ENCODE measurements at places on chromosomes 12 and 14.

DNA sequence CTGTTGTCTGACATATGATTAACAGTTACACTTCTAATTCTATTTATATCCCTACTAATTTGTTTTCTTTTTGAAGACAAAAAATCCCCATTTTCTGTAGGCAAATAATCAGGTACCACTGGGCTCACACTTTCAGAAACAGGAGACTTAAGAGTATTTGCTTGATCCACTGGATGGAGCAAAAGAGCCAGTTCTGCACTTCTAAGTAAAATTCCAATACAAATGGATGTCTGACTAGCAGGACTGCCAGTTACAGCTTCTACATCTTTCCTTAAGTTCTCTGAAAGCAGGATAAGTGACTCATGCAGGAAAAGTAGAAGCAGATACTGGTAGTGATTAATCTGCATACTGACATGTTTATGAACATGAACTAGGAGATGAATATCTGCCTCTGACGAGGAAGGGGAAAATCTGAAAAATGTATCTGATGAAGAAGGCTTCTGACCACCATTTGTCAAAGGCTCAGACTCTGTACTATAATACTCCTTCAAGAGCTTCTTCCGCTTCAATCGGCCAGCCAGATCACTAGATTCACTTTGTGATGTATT lies 73.8 kb upstream of the ANKS1B start:
- DNase-seq: peak; percentile 66

GRCh38 chr14:77040741-77041653 lies 12.5 kb upstream of the IRF2BPL start:
- peak; percentile 80 for DNase-seq

DNA sequence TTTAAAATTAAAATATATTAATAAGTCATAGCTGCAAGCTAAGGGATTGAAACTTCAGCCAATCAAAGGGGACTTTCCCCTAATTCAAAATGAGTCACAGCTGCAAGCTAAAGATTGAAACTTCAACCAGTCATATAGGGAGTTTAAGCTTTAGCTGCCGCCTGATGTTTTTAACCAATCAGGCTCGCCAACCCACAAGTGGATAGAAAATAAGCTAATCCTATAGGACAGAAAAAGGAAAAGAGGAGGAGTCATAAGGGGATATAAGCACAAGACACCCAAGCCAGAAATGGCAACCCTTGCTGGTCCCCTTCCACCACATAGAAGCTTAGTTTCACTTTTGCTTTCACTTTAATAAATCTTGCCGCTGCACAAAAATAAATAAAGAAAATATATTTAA lies 1154.6 kb downstream of the GALC start:
- DNase-seq: no peak

DNA sequence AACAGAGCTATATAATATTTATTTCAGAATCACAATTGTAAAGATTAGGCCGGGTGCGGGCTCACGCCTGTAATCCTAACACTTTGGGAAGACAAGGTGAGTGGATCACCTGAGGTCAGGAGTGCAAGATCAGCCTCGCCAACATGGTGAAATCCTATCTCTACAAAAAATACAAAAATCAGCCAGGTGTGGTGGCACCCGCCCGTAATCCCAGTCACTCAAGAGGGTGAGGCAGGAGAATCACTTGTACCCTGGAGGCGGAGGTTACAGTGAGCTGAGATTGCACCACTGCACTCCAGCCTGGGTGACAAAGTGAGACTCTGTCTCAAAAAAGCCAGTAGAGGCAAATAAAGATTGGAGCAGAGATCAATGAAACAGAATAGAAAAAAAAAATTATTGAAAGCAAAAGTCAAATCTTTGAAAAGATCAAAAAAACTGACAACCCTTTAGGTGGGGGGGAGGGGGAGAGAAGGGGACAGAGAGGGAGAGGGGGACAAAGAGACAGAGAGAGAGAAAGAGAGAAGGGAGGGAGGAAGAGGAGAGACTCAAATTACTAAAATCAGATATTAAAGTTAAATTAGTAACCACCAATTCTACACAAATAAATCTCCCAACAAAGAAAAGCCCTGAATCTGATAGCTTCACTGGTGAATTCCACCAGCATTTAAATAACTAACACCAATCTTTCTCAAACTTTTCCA lies 52.4 kb upstream of the AP4S1 start:
- no peak for DNase-seq

DNA sequence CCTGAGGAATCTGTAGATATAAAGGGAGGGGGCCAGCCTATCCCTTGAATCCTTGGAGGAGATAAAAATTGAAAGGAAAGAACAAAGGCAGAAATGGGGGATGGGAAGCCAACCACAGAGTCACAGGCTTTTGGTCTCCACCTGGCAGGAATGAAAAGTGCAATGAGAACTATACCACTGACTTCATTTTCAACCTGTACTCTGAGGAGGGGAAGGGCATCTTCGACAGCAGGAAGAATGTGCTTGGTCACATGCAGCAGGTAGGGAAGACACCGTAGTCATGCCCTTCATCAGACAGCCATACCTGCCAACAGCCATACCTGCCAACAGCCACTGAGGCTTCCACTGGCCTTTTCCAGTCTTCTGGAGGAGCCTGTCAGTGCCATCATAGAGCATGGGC lies 13.4 kb downstream of the ASB8 start:
- DNase-seq: no peak

DNA sequence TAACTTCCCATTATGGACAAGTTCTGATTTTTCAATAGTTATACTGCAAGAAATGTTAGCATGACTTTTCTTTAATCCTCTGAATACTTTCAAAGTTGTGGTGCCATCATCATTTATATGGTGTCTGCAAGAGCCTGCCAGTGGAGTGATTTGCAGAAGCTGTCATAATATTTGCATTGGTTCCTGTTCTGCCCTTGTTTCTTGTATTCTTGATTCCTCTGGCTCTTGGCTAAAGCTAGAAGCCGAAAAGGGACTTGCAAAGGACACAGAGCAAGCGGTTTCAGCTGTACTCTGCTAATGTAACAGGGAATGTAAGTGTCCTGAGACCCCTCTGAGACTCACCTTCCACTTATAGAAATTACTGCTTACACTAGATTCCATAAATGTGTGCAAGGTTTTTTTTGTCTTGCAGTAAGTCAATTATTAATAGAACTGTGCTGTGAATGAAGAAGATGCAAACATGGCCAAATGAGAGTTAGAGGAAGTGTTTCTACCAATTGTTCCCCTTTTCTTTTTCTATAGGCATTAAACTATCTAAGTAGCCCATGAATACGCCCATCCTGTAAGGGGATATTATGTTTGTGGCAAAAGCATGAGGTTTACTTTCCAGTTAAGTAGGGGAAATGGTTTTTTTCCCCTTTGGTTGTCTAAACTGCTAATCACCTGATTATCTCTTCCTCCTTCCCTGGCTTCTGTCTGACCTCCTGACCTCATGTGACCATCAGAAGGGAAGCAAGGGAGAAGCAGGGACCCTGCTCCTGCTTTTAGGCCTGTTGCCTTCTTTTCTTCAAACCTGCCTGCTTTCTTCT lies 5.3 kb downstream of the DYRK4 start:
- no peak for DNase-seq

- DNase-seq: no peak
These were observed 26.6 kb downstream of the ATF7 start for GRCh38 chr12:53599579-53599978.

DNA sequence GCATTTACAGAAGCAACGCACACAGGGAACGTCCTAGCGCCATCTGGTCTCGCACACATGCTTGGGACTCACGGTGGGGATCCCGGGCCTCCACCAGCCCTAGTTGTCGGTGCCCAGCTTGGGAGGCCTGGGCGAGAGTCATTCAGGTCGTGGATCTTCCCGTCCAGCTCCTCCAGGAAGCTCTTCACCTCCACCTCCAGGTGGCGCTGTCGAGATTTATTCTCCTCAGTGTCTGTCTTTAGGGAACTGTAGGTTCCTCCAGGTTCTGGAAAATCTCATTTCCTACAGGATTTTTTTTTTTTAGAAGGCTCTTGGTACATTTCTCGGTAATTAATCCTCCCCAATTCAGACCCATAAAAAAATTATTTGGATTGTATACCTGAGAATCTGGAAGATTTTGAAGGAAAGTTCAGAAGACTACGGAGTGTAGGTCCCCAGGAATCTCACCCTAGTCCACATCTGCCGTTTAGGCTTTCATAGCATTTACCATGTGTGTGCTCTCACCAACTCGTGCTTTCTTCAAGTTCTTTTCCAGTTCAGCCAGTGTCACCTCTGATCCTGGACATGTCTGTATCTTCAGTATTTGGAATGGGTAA lies 910.0 kb downstream of the TMEM121 start:
- no peak for DNase-seq

GRCh38 chr14:90193925-90194324 lies 62.4 kb upstream of the PSMC1 start:
- DNase-seq: no peak

GRCh38 chr12:78457938-78458337 lies 406.6 kb upstream of the SYT1 start:
- DNase-seq: peak; percentile 4

GRCh38 chr12:123983822-123984485 lies 10.9 kb downstream of the ZNF664 start:
- DNase-seq: peak; percentile 77

GRCh38 chr14:22890416-22890815 lies 7.4 kb downstream of the REM2 start:
- DNase-seq: no peak

- no peak for DNase-seq
These were observed 24.8 kb downstream of the C12orf71 start for GRCh38 chr12:27057543-27057942.

GRCh38 chr12:111687255-111687654 lies 1.4 kb downstream of the ACAD10 start:
- DNase-seq: peak; percentile 8

GRCh38 chr14:45715946-45716345 lies 462.9 kb upstream of the MIS18BP1 start:
- peak; percentile 6 for DNase-seq

DNA sequence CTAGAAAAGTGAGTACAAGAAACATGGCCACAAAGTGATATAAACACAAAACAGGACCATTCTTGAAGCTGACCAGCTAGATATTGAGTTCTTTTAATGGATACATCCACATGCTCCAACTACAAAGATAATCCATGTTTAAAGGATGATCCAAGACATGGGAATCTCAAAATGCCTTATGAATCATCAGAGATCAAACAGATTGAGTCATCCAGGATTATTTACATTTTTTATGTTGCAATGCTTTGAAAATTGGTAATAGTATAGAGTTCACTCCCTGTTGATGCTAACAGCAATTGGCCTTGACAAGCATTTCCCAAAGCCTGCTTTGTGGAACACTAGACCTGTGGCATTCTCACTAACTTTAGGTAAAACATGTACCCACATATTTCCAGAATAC lies 293.0 kb upstream of the TBX3 start:
- DNase-seq: no peak

GRCh38 chr14:65302571-65303189 lies 109.8 kb upstream of the FUT8 start:
- peak; percentile 76 for DNase-seq

- DNase-seq: no peak
These were observed 88.6 kb downstream of the NINJ2 start for GRCh38 chr12:574475-575128.

GRCh38 chr14:84591827-84592445 lies 938.0 kb upstream of the FLRT2 start:
- peak; percentile 52 for DNase-seq

DNA sequence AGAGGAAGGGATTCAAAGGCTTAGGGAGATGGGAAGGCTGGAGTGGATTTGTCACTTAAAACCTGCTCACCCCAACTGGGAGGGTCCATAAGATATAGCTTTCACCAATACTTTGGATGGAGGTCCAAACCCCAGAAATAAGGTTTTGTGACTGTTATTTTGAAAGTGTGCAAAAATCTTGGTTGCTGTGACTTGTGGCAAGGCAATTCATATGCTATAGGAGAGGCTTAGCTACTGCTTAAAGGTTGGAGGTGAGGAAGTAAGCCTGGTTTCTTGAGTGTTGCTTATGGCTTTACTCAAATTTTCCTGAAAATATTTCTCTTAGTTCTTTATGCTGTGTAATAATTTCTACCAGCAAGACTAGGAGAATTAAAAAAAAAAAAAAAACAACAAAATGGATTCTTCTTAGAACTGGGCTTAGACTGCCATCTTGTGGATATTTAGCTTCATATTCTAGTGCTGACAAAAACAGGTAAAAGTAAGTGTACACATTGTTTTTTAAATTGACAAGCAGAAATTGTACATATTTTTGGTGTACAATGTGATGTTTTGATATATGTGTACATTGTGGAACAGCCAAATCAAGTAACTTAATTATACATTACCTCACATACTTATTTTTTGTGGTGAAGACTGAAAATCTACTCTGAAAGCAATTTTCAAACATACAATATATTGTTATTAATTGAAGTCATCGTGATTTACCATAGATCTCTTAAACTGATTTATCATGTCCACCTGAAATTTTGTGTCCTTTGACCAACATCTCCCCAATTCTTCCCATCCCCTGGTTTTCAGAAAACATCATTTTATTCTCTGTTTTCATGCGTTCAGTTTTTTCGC lies 23.0 kb downstream of the PDE6H start:
- DNase-seq: peak; percentile 65

DNA sequence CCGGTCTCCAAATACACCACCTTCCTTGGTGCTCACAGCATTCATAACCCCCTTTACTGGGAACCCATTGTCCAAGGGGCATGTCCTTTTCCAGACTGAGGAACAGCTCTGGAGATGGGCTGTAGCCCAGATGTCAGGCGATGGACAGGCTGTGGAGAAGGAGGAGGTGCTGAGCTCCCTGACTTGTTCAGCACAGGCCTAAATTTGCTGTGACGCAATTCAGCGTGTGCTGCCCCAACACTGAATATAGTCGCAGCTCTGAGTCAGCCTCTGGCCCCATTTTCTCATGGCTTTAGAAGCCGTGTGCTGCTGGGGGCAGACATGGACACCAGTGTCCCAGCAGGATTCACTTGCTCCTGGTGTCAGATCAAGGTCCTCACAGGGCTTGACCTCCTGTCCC lies 269.1 kb downstream of the EMP1 start:
- DNase-seq: no peak

- no peak for DNase-seq
These were observed 183.3 kb downstream of the CCDC59 start for GRCh38 chr12:82174936-82175335.

- DNase-seq: no peak
These were observed 36.0 kb downstream of the SPTLC2 start for GRCh38 chr14:77580477-77580876.

GRCh38 chr12:1564067-1564466 lies 30.3 kb downstream of the FBXL14 start:
- DNase-seq: no peak

Measured in astrocyte of the hippocampus (primary cell).